ENCODE measurements at places on chromosomes 2 and 18.
A peak's percentile ranks its signal among the peaks of the same experiment; 100 is the strongest.

GRCh38 chr2:202036601-202037037 is 3.0 kb downstream of the FZD7 start:
- no peak for DNase-seq

DNA sequence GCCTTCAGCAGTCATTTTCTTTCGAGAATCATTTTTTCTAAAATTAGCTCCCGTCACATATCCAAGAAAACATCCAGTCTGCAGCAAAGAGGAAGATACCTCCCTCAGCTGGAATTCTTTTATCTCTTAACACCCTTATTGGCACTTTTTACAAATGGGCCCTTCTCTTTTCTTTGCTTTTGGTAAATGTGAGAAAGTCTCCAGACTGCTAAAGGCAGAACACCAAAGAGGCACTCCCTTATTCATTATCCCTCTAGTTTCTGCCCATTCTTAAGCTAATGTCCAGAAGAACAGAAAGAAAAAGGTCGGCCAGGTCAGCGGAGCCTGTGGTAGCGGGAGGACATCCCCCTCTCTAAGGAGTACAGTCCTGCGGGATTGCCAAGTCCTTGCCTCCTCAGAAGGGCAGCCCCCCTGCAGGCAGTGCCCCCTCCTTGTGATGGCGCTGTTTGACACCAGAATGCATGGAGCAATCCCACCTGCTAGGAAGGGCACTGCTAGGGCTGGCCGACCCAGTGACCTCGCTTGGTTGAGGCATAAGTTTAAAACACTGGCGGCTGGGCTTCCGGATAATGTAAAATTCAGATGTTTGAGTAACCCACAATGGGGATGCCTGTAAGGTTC is 34.0 kb downstream of the ST6GAL2 start:
- DNase-seq: no peak

GRCh38 chr2:16330982-16331381 is 334.7 kb downstream of the CYRIA start:
- DNase-seq: no peak

DNA sequence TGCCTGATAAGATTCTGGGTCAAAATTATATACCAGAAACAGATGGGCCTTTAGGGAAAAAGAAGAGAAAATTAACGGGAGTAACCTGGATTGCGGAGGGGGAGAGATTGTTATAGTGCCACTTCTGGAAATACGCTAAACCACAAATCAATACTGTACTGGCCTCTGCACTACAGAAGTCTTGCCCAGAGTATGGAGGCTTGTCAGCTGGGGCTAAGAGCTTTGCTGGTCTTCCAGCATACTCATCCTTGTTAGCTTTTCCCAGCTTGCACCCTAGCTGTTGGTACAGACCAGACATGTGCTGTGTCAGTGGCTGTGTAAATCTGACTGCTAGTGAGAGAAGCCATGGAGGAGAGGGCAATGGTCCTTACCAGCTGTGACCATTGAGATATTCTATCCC is 8.9 kb downstream of the AGBL5 start:
- no peak for DNase-seq

GRCh38 chr2:150681120-150681804 is 193.8 kb upstream of the RND3 start:
- DNase-seq: peak; percentile 66

GRCh38 chr2:65164426-65164891 is 34.6 kb upstream of the RAB1A start:
- DNase-seq: no peak

DNA sequence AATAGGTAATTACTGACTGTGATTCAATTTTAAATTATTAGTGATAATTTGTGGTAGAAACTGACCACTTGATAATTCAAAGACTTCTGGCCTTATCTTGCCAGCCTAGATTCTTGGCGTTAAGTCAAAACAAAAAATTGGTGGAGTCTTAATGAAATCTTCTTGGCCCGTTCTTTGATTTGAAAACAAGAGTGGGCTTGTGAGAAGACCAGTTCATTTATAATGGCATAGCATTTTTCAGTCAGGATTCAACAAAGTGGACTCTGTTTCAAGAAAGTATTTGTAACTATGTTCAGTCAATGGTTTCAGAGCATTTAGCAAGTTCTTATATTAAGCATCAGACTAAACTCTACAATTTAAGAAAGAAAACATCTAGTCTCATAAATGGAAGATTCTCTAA is 26.0 kb downstream of the ITGA4 start:
- no peak for DNase-seq

GRCh38 chr2:114175507-114175906 is 266.9 kb upstream of the DPP10 start:
- no peak for DNase-seq
